ENCODE measurements at places on chromosomes 2 and 18. TPM values are rescaled to one million over a fixed set of nuclear protein-coding genes. Genes with fewer than 3 reads are reported as not detected.

DNA sequence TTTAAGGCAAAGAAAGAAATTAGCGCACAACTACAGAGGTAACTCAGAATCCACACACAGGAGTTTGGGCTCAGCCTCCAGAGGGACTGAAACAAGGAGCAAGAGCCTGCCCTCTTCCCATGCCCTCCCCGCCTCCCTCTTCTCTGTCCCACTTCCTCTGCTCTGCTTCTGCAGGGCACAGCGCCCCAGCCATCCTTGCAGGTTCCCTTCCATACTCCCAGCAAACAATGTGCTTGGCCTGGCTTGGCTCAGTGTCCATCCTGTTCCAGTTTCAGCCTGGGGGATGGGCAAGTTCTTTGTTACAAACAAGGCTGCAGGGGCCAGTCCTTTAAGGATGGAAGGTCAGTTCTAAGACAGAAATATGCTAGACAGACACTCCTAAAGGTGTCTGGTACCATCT, 133.5 kb downstream of the CDH20 start:
- DNase-seq, result no peak

DNA sequence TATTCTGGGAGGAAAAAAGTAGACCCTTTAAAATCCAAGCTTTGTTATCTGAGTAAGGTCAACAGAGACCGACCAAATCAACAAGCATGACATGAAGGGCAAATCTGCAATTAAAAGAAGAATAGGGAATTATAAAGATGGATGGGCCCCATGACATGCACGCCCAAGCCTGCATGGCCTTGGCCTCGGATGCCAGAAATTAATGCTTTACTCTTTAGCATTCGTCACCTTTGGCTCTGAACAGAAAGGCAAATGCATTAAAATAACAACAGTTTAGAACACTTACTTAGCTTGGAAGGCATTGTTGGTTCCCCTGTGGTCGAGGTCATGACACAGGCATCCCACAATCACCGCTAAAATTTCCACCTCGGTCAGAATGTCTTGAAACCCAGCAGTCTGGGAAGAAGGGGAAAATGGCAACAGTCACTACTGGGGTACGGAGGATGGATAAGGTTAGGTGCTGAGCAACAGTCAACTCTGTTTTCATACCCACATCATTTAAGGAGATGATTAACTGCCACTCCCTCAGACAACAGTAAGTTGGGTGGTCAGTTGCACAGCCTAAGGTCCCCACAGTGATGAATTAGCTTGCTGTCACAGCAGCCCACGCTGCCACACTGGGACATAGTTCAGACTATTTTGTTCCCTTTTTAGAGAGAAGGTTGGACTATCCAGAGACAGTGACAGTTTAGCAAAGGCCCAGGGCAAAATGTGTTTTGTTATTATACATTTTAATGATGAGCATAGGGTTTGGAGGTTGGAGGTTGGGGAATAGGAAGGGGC, 319.1 kb downstream of the AGPS start:
- no peak for DNase-seq

- no peak for DNase-seq
Observed at GRCh38 chr2:24754985-24755705, 38.0 kb downstream of the PTRHD1 start.

The IL1RN gene
- 1.2 TPM for total RNA-seq

The PTGR3 gene
- total RNA-seq, result 25.8 TPM

GRCh38 chr2:55087936-55088335, 37.7 kb upstream of the RTN4 start:
- no peak for DNase-seq

The BCS1L gene
- total RNA-seq, result 91.7 TPM

GRCh38 chr2:25819597-25820039, 58.7 kb downstream of the ASXL2 start:
- no peak for DNase-seq

DNA sequence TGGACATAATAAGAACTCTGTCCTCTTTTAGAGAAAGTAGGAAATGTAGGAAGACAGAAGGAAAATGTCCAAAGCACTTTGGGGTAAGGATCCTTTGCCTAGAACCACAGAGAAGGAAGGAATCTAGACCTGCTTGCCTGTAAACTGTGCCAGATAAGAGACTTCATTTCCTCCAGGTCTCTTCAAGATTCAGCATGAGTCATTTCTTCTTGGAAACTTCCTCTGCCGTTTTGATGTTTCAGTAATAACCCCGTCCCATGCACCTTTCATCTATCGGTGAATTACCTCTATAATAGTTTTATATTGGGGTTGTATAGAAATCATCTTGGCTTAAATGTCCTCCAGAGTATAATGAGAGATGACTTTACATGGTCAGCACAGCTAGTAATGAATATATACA, 63.2 kb upstream of the LRATD1 start:
- DNase-seq, result no peak

GRCh38 chr18:62838475-62839098, 123.2 kb downstream of the PHLPP1 start:
- DNase-seq, result no peak

- DNase-seq, result no peak
Observed at GRCh38 chr2:96877631-96878092, 7.8 kb upstream of the SEMA4C start.

DNA sequence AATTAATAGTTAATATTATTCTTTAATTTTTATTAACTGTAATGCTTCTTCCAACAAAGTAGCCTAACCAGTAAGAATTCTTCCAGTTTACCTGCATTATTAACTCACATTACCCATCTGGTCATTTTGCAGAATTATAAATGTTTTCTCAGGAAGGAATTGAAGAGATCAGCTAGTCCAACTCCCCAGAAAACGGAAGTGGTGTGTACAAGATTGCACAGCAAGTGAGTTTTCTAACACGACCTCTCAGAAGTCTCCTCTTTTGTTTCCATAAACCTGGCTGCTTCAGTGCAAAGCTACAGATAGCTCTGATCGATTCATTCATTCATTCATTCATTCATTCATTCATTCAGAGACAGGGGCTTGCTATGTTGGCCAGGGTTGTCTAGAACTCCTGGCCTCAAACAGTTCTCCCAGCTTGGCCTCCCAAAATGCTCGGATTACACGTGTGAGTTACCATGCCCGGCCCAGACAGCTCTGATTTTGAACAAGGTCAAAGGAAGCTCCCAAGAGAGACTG, 128.8 kb upstream of the REV1 start:
- DNase-seq, result no peak

DNA sequence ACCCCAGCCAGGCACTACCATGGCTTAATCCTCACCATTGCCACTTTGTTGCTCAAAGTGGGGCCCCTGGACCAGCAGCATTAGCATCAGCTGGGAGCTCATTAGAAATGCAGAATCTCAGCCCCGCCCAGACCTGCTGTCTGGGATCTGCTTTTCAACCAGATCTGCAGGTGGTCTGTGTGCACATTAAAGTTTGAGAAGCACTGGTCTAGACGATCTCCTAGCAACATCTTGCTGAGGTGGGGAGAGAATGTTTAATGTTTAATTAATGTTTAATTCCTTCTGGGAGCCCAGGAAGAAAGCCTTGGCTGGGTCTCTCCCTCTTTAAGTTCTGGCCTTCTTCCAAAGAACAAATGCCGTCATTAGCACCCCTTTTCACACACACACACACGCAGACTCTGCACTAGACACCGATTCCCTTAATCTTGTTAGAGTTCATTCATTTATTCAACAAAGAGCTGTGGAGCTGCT, 53.7 kb downstream of the EDAR start:
- DNase-seq, result no peak

GRCh38 chr2:40034801-40035200, 255.7 kb upstream of the THUMPD2 start:
- DNase-seq, result no peak

DNA sequence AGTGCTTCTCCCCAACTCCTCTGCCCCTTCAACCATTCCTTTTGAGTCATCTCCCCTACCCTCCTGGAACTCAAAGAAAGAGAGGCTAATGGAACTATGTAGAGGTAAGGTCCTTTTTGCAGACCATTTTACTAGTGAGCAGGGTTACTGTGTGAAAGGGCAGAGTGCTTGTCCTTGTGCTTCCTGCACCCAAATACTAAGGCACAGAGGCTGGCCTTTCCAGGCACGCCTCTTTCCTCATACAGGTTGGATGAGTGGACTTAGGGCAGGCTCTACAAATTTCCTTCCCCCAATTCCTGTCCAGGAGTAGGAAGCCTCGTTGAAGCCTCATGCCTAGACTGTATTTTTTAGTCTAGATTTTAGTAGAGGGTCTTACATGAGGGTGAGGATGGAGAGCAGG, 288.8 kb upstream of the SLC14A2 start:
- no peak for DNase-seq

The ST8SIA5 gene
- total RNA-seq, result not detected

DNA sequence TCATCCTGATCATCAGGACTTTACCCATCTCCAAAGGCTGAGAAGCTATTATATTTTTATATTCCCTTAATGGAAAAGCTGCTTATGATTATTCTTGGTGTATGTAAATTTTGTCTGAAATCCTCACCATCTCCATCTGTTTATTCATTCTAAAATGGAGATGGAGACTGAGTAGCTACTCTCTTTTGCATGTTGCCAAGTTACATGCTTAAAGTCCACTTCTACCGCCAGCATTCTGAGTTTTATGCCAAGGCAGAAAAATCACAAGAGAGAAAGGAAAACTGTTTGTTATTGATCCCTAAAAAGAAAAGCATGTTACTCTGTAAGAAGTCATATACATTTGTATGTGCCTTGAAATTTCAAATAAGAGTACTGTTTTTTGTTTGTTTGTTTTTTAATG, 94.4 kb upstream of the NOSTRIN start:
- DNase-seq, result no peak

The ERLEC1 gene
- total RNA-seq, result 26.4 TPM

- DNase-seq, result no peak
Observed at GRCh38 chr2:233033672-233034071, 1.2 kb downstream of the NEU2 start.

The RTKN gene
- total RNA-seq, result 1.4 TPM

- no peak for DNase-seq
Observed at GRCh38 chr2:240703417-240704341, 12.0 kb downstream of the AQP12A start.

The GKN1 gene
- total RNA-seq, result not detected

The SMYD1 gene
- not detected for total RNA-seq

DNA sequence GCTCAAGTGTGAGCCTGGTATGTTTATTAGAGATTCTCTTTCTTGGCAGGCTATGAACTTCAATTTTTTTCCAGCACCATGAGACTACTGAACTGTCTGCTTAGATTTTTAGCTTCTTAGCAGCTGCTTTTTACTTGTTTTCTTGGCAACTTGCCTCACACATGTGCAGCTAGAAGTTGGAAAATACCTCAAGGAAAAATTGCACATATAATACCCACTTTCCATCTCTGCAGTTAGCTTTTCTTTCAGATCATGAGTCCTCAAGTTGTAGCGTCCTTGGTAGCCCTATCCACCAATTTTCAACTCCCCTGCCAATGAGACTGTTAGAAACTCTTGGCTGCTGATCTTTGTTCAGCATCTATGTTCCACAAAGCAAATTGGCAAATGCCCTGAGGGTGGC, 302.1 kb downstream of the HRH4 start:
- no peak for DNase-seq

The HOXD8 gene
- not detected for total RNA-seq

GRCh38 chr2:46101557-46102220, 195.5 kb upstream of the EPAS1 start:
- DNase-seq, result no peak

- DNase-seq, result no peak
Observed at GRCh38 chr18:7876354-7877104, 309.4 kb downstream of the PTPRM start.

The SKA1 gene
- 26.5 TPM for total RNA-seq

- DNase-seq, result no peak
Observed at GRCh38 chr18:1784113-1784512, 787.2 kb downstream of the METTL4 start.

DNA sequence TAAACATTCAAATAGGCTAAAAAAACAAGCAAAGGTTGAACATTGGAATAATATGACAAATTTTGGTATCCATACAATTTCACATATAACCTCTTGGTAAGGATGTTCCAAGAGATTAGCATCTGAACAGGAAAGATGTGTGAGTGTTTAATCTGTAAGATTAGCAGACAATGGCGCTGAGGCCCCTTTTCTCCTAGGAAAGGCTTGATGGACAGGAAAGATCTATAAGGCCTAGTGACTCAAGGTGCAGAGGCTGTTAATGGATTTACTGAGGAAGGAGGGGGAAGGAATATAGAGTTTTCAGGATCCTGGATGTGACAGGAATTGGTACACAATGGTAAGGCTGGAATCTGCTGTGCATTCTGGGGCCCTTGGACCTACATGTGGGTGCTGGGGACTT, 48.1 kb upstream of the SMAD2 start:
- DNase-seq, result no peak

The ALKAL2 gene
- not detected for total RNA-seq

GRCh38 chr2:152336854-152337510, 2.0 kb downstream of the FMNL2 start:
- DNase-seq, result no peak

- DNase-seq, result no peak
Observed at GRCh38 chr18:55086906-55087305, 127.6 kb upstream of the CCDC68 start.

- no peak for DNase-seq
Observed at GRCh38 chr2:44189104-44189503, 20.4 kb downstream of the PPM1B start.

DNA sequence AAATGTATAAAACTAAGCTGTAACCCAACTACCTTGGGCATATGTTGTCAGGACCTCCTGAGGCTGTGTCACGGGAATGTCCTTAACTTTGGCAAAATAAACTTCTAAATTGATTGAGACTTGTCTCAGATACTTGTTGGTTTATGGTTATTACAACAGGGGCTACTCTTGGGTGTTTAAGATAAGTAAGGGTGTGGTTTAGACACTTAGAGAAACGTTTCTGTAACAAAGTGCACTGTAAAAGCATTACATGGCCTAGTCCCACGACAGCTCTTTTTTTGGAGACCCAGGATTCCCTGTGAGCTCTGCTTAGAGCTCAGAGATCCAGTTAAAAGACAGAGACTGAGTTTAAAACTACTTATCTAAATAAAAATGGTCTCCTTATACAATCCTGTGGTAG, 32.3 kb upstream of the LIPG start:
- DNase-seq, result no peak

GRCh38 chr18:24014986-24015638, 558 bp downstream of the TTC39C start:
- peak; percentile 65 for DNase-seq

The VAPA gene
- total RNA-seq, result 193 TPM

GRCh38 chr2:105468582-105469042, 69.8 kb upstream of the FHL2 start:
- no peak for DNase-seq

The SIX3 gene
- not detected for total RNA-seq

All from CD8-positive, alpha-beta memory T cell (primary cell).